ENCODE measurements at places on chromosomes 13 and 19. TPM values are rescaled to one million over a fixed set of nuclear protein-coding genes. Genes with fewer than 3 reads are reported as not detected.

- H3K4me1 ChIP-seq: peaks cover 30% of the 10 kb centered on the region
- peaks cover 5% of the 10 kb centered on the region for H3K36me3 ChIP-seq
- no peaks in the 10 kb centered on the region for H3K27me3 ChIP-seq
- H3K4me3 ChIP-seq: no peak overlapping the region
- DNase-seq: peak; percentile 14
Measured at GRCh38 chr13:49679246-49679645, 12.0 kb downstream of the EBPL start.

DNA sequence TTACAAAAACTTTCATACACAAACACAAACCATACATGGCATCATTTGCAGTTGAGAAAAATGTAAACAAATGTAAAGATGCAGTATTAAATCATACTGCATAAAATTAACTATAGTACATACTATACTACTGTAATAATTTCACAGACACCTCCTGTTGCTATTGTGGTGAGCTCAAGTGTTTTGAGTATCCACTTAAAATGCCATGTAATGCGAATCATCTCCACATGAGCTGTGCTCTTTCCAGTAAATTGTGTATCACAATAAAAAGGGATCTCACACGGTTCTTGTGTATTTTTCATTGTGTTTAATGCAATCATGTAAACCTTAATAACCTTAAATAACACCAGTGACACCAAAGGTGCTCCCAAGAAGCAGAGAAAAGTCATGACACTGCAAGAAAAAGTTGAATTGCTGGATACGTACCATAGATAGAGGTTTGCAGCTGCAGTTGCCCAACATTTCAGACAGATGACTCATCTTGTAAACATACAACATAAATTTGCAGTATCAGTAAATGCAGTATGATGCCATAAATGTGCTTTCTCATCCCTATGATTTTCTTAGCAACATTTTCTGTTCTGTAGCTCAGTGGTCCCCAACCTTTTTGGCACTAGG lies 166.6 kb downstream of the RAP2A start:
- no peak overlapping the region for H3K27ac ChIP-seq
- no peak for DNase-seq
- H3K27me3 ChIP-seq: peaks cover 9% of the 10 kb centered on the region
- H3K4me1 ChIP-seq: no peaks in the 10 kb centered on the region

- no peaks in the 10 kb centered on the region for H3K36me3 ChIP-seq
- peaks cover 25% of the 10 kb centered on the region for H3K27me3 ChIP-seq
- H3K4me3 ChIP-seq: no peak overlapping the region
Measured at GRCh38 chr13:101140936-101141335, 275.4 kb downstream of the NALCN start.

DNA sequence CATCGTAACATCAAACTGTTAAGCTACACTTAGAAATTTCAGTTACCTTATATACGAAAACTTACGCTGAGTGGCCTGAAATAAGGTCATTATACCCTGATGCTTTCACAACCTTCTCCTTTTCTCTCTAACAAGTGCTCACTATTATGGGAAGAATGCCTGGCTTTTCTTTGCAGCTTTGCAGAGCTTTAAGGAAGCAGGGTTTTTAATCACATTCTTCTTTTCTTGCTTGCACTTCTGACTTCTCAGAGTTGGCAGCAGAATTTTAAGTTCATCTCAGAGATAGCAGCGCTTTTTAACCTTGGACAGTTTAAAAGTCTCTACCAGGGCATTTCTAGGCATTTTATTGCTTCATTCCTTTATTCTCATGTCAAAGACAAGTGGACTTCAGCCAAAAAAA lies 285.1 kb downstream of the SPRY2 start:
- no peak overlapping the region for H3K4me3 ChIP-seq
- no peaks in the 10 kb centered on the region for H3K4me1 ChIP-seq
- no peak for DNase-seq
- no peaks in the 10 kb centered on the region for H3K36me3 ChIP-seq
- no peaks in the 10 kb centered on the region for H3K27me3 ChIP-seq
- H3K27ac ChIP-seq: no peak overlapping the region

The ATP4A gene
- not detected for total RNA-seq

The LAIR2 gene
- total RNA-seq: not detected

The ANGPTL8 gene
- not detected for total RNA-seq

The PBX4 gene
- total RNA-seq: 45.7 TPM

Data from activated CD4-positive, alpha-beta memory T cell treated with anti-CD3 and anti-CD28 coated beads for 36 hours (primary cell).